M059J (cell line): ENCODE measurements at places on chromosomes 5 and 9.

GRCh38 chr5:28253431-28253830 is 1215.0 kb upstream of the CDH9 start:
- no peak for DNase-seq

DNA sequence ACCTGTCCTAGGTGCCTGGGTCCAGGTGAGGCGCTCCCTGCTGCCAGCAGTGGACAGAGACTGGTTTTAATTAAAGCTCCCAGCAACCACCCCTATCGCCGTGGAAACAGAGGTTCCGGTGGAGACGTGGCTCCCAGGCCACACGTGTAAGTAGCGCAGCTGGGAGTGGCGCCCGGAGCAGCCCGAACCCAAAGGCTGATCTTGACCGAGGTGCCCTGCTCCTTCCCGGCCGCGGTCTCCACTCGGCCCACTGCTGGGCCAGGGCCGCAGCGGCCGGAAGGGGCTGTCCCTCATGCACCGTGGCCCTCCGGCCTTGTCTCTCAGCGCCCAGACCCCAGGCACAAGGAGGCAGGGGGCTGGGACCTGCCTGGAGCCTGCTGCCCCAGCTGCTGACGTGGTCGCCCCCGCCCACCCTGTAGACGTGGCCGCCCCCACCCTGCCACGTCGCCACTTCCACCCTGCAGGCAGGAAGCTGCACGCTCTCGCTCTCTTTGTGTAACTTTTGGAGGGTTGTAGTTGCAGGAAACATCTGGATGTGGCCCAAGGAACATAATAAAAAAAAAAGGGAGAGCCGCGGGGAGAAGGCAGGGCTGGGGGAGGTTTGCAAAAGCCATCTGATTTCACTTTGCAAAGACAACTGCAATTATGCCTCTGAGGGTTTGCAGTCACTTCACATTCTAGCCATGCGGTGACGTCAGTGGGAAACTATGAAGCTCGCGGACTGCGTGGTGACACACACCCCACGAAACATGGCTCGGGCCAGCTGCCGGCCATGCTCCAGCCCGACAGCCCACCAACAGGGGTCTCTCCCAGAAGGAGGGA is 129.9 kb downstream of the RXRA start:
- peak; percentile 99 for DNase-seq

DNA sequence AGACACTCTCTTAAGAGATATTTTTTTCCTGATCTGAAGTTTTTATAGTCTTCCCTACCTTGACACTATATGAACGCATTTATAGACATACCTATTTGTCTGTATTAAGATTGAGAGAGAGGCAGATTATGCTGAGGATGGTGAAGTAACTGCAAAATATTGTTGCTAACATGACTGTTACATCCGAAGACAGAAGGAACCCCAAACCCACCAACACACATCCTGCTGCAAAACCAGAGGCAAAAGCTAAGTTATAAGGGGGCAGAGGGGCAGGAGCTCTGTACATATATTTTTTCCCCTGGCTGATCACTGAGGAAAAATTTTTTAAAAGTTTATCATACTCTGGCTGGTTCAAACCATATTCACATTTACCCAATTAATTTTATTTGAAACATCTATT is 279.0 kb downstream of the MLLT3 start:
- no peak for DNase-seq

- no peak for DNase-seq
Observed at GRCh38 chr9:70761139-70761670, 346.7 kb upstream of the KLF9 start.

GRCh38 chr9:76109953-76110352 is 219.5 kb downstream of the PCSK5 start:
- peak; percentile 9 for DNase-seq

- DNase-seq, result no peak
Observed at GRCh38 chr5:149323210-149323609, 22.1 kb upstream of the GRPEL2 start.

DNA sequence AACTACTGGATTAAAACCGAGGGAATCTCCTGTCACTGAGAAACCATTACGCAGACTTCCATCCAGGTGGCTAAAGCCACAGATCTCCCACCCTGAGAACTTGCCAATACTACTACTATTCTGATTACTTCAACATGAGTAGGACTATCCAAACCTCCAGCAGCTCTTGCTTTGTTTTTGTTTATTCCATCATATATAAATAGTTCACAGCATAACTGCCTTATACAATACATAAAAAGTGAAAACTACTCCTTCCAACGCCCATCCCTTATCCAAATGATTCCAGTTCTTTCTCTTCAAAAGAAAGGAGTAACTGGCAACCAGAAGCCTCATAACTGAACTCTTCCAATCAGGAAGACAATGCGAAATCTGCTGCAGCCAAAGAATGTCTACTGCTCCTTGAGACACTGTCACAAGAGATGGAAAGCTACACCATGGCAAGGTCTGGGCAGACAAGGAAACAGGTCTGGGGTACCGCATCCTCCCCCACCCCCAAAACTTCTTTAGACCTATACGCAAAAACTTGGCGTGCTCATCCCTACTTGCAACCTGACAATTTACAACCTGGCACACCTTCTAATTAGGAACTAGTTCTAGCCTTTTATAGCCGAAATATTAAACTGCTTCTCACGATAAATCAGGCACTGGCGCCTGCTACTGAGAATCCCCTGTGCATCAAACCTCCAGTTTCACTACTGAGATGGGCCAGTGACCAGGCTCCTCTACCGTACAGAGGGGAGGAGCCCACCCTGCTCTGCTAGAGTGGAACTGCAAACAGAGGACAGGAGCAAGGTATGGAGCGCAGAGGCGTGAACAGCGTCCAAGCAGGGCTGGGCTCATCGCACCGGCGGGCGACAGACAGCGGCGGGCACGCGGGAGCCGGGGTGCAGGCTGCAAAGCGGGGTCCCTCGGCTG is 986 bp downstream of the PLPP1 start:
- peak; percentile 63 for DNase-seq

DNA sequence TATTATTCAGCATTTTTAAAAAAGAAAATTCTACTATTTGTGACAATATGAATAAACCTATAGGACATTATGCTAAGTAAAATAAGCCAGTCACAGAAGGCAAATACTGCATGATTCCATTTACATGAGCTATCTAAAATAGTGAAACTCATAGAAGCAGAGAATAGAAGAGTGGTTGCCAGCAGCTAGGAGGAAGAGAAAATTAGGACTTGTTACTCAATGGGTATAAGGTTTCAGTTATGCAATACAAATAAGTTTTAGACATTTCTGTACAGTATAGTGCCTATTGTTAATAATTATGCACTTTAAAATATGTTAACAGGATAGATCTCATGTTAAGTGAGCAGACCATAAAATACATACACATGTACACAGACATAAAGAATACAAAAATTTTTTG is 73.8 kb upstream of the SPINK5 start:
- no peak for DNase-seq

DNA sequence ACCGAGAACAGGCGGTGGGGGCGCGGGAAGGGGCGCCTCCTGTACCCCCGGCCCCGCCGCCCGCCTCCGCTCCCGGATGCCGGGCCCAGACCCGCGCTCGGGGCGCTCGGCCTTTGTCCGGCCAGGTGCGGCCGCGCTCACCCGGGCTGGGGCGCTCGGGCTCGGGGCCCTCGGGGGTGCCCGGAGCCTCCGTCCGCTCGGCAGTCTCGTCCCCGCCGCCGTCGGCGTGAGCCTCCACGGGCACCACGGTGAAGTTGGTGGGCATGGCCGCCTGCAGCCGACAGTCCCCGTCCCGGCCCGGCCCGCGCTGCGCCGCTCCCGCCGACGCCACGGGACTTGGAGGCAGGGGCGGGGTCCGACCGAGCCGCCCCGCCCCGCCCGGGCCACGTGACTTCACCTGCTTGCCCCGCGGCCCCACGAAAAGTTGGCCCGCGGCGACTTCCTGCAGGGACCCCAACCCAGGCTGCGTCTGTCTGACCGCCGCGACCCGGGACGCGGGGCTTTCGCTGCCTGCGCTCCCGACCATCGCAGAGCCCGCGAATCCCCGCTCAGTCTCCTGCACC is at the start of gene SLC12A7:
SLC12A7 (minus strand) TSS at position 337 of the 563 bp plus-strand sequence; CDS start at position 265, 72 bp downstream.
- peak; percentile 30 for DNase-seq

GRCh38 chr5:38598994-38599617 is 42.7 kb upstream of the LIFR start:
- peak; percentile 88 for DNase-seq

GRCh38 chr5:153797484-153797883 is 241.2 kb downstream of the FAM114A2 start:
- no peak for DNase-seq

DNA sequence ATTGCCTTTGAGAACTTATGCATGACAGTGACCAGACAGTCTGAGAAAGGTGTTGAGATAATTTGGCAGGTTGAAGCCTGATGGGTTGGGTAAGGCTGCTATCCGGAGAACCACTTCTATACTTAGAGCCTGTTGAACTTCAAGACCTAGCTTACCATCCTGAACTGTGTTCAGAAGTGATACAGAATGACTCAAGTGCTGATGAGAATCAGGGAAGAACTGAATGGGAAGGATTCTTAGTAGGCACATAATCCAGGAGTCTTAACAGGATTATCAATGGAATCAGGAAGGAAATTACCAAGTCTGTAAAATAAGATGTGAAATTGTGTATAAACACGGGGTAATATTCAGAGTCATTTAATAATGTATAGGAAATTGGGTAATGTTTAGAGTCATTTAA is 9.0 kb upstream of the PAPPA start:
- DNase-seq, result no peak

GRCh38 chr5:67681703-67682102 is 485.1 kb upstream of the CD180 start:
- no peak for DNase-seq

DNA sequence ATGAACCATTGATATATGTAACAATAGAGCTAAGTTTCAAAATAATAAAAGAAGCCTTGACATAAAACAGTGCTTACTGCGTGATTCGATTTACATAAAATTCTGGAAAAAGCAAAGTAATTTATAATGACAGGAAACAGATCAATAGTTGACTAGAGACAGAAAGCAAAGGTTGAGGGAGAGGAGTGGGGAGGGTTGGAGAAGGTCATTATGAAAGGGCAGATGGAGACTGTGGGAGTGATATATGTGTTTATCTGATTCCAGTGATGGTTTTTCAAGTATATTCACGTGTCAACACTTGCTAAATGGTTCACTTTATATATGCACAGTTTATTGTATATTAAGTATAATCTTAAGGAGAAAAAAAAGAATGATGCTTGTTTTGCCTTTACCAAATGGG is 1885.7 kb upstream of the NUDT12 start:
- DNase-seq, result no peak

DNA sequence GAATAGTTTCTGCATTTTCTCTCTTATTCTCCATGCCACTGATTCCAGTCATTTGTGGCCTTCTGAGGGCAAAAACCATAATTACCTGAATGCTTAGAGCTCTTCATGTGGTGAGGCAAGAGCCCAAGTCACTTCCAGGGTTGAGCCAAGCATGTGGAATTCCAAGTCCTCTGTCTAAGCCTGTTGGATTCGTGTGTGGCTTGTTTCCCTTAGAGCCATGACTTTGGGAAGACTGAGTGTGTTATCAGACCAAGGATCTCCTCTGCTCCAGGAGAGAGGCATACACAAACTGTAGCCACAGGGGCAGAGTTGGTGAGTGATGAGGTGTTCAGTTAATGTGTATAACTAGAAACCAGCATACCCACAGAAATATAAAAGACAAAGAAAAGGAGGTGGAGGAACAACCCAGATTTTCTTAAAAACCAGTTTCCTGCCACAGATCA is 27.1 kb downstream of the SLC22A5 start:
- peak; percentile 86 for DNase-seq

DNA sequence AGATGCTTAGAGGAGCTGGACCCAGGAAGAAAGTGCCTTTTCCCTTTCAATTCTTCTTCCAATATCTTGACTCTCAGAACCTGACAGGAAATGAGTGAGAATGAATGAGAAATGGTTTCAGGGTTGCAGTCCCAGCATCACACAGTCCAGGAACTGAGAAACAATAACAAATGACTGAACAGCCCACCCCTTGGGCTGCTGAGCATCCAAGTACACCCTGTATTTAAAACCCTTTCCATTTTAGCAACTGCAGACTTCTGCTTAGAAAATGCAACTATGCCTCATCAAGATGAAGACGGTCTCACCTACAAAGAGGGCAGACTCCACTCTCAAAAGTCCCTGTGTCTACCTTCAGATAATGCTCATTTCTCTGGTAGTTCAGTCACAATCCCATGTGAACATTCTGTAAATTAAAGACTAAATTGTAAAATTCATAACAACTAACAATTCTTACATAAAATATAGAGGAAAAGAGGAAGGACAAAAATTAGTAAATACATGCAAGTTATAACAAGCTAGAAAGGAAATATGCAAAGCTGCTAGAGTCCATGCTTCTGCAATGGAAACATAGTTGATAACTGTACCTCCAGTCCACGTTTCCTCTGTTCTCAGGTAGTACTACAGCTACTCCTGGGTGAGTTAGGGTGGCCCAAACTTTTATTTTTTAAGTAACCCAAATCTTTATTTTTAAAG is 316.5 kb downstream of the ICE1 start:
- no peak for DNase-seq

DNA sequence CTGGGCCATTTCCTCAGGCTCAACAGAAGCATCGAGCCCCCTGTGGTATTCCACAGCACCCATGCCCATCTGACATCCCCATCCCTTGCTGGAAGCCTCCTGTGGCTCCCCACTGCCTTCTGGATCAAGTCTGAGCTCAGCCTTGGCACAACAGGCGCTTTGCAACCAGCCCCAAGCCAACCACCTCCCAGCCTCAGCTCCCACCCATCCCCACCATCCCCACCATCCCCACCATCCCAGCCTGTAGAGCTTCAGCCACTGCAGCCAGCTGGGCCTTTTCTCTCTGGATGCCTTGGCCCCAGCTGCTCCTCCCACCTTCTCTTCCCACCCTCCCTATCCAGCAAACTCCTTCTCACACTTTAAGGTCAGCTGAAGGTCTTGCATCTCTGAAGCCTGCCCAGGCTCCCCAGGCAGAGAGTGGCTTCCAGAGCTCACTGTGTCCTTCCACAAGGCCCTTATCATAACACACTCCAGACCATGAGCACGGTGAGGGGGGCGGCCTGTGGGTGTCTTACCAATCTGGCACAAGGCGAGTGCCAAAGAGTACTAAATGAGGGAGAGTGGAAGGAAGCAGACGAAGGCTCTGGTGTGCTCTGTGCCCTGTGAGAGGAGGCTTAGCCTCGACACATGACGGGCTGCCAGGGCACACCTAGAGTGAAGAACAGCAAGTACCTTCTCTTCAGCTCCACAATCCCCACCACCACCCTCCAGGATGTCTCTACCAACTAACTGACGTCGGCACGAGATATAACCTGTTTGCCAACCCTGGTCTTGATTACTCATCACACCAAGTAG is 6.5 kb downstream of the HIGD2A start:
- DNase-seq, result no peak

DNA sequence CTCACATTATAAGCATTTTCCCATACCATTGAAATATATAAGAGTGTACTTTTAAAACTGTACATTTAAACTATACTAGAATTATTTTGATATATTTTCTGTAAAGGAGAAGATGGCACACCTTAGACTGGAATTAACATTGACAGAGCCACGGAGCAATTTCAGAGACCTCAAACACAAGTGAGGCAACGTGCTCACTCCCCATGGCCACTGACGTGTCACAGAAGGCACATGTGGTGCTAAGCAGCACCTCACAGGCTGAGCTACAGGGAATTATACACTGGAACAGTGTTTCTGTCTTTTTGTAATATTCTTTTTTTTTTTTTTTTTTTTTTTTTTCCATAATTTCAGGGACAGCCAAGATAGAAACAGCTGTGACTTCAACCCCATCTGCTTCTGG is 66.5 kb downstream of the NUP214 start:
- DNase-seq, result no peak

- peak; percentile 62 for DNase-seq
Observed at GRCh38 chr5:109329333-109330237, 80.2 kb downstream of the PJA2 start.

GRCh38 chr5:165560648-165561047 is 2055.2 kb downstream of the MAT2B start:
- no peak for DNase-seq
